ENCODE measurements at places on chromosomes 2 and 18.

DNA sequence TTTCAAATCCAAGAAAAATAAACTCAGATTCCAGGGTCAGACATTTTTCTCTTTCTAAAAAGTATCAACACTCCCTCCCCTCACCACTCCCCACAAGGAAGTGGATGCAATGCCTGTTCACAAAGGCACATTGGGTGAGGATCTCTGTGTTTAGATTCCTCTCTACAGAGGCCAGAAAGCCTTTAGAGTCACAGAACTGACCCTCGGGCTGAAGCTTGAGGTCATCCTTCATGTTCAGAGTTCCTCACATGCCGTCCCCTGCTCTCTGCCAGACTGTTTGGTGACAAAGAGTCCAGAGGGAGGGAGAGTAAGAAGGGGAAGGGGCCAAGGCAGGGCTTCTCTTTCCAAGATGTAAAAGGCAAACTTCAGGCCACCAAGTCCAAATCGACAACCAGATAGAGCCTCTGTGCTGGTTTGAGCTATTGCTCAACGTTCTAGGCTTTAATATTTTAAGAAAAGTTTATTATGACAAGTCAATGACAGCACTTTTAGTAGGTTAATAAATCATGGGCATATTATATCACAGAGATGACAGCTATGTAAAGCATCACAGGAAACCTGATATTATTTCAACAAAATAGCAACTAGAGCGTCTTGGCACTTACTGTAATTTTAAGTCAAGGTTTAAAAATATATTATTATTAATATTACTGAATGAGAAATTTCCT lies 269.4 kb downstream of the ETAA1 start:
- DNase-seq = no peak

- DNase-seq = no peak
Observed at GRCh38 chr2:231522418-231523180, 7.6 kb downstream of the NMUR1 start.

GRCh38 chr2:238709325-238710025 lies 138.4 kb upstream of the TWIST2 start:
- no peak for DNase-seq

- DNase-seq = no peak
Observed at GRCh38 chr18:69267895-69268294, 132.8 kb upstream of the DOK6 start.

DNA sequence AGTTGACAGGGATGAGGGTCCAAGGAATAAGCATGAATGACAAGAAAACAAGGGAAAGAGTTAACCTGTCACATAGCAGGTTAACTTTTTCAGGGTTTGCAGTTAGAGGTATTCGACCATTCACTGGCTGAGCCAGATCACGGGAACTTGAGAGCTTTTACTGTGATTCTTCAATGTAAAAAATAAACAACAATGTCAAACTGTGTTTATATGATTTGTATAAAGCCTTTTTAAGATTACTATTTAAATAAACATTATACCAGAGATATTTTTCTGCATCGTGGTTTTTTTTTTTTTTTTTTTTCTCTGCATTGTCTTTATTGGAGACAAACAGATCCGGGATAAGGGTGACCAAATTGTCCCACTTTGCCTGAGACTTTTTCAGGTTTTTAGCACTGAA lies 115.6 kb downstream of the NRP2 start:
- DNase-seq = no peak

GRCh38 chr2:159256159-159256558 lies 30.3 kb downstream of the WDSUB1 start:
- no peak for DNase-seq

- no peak for DNase-seq
Observed at GRCh38 chr18:72504866-72505265, 39.3 kb downstream of the CBLN2 start.

DNA sequence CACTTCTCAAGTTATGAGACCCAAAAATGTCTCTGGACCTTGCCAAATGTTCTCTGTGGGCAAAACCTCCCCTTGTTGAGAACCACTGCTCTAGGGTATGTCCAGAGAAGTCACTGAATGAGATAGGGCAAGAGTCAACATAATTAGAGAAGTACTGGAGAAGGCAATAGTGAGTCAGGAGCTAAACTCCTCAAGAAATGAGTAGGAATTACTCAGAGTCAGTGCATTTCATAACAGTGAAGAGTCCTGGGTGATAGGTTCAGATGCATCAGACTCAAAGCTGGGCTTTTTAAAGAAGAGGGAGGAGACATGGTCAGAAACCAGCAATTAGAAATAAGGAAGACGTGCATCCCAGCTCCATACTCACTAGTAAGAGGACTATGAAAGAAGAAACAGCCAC lies 38.6 kb upstream of the IHH start:
- DNase-seq = no peak

GRCh38 chr2:156437272-156437930 lies 1.2 kb downstream of the GPD2 start:
- DNase-seq = no peak

DNA sequence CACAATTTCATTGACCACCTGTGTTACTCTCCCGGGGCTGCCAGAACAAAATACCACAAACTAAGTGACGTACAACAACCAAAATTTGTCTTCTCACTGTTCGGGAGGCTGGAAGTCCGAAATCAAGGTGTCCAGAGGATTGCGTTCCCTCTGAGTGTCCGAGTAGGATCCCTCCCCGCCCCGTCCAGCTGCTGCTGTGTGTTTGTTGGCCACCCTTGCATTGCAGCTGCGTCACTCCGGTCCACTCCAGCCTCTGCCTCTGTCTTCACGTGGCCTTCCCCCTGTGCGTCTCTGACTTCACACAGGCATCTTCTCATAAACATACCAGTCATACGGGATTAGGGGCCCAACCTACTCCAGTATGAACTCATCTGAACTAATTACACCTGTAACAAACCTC lies 251.8 kb upstream of the SMIM21 start:
- DNase-seq = no peak

DNA sequence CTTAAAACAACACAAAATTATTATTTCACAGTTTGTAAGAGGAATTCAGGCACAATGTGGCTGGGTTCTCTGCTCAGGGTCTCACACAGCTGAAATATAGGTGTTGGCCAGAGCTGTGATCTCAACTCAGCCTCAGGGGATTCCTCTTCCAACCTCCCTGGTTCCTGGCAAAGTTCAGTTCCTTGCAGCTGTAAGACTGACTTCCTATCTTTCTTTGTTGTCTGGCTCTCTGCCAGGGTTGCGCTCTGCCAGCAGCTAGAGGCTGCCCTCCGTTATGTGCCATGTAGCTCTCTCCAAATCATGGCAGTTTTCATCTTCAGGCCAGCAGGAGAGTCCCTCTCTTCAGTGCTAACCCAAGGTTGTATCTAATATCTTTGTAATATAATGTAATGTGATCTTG lies 272.5 kb upstream of the KCNJ3 start:
- DNase-seq = no peak

- DNase-seq = no peak
Observed at GRCh38 chr2:54373855-54374254, 82.3 kb upstream of the SPTBN1 start.

GRCh38 chr18:78304192-78305164 lies 675.1 kb upstream of the SALL3 start:
- DNase-seq = no peak

DNA sequence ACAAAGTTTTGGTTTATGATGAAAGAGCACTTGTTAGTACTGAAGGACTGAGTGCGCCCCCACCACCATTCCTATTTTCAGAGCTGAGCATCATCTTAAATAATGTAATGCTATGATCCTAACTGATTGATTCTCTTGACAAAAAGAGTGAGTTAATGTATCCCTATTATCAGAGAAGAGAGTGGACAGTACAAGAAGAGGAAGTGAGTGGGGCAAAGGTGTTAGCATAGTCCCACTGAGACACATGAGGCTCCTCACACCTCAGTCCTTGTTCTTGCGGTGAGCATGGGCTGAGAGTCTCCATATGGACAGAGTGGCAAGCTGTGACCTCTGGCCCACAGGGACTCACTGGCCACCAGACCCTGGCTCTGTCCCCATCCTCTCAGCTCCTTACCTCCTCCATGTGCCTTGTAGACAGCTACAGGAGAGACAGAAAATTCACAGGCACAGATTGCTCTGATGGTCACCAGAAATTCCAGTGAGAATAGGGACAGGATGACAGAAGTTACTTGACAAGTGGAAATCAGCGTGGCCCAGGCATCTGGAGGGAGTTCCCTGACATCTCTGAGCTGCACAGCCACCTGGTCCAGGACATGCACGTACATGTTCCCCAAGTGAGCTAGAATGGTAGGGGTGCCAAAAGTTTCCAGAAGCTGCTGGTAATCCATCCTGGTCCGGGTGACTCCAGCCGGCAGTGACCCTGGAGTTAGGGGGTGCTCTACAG lies 32.6 kb downstream of the NAPG start:
- DNase-seq = no peak

Measured in NCI-H187 treated with DMSO at 0.1 percent for 48 hours (cell line).